ENCODE measurements at places on chromosomes 2 and 18. TPM values are rescaled to one million over a fixed set of nuclear protein-coding genes. Genes with fewer than 3 reads are reported as not detected.

DNA sequence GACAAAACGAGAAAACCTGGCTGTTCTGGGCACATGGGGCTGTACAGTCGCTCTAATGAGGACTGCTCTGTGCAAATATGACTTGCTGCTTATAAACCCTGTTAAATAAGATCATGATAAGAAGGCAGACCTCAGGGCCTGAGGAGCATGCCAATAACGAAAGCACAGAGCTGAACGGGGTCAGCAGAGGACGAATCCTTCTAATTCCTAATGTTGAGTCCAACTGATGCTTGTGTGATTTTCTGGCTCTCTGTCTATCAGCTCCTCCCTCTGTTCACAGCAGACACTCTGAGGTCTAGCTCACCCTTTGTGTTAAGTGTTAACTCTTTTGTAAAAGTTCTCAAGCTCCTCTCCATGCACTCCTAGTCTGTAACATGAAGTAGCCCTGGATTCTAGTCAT, 167.2 kb upstream of the REV1 start:
- no peak overlapping the region for H3K27ac ChIP-seq
- no peak overlapping the region for H3K4me3 ChIP-seq
- peaks cover 16% of the 10 kb centered on the region for H3K27me3 ChIP-seq
- H3K4me1 ChIP-seq, result no peaks in the 10 kb centered on the region
- DNase-seq, result no peak

DNA sequence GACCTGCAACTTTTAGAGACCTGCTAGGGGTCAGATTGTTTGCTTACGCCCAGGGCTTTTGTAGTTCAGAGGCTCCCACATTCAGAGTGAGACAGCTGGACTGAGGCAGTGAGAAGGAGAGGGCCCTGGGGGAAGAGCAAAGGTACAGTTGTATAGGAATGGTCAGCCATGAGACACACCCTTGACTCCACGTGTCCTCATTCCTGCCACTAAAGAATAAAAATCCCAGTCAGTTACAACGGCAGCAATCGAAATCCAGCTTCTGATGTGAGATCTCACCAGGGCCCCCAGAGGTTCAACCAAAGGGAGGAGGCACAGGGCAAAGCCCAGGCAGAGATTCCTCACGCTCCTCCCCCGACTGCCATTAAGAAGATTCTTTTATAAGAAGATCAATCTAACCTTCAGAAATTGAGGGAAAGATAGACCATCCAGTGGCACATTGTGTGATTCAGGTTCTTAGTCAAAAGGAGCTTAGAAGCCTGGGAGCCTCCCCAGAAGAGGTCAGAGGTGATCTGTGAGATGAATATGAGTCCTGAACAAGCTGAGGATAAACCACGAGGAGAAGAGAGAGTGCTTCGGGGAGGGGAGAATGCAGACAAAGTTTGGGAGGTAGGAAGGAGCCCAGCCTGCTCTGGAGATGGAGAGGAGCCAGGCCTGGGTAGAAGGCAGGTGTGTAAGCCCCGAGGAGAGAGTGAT, 317.0 kb downstream of the CYP26B1 start:
- no peaks in the 10 kb centered on the region for H3K36me3 ChIP-seq
- H3K27me3 ChIP-seq, result peaks cover 11% of the 10 kb centered on the region
- H3K27ac ChIP-seq, result no peak overlapping the region
- no peak for DNase-seq
- H3K4me1 ChIP-seq, result no peaks in the 10 kb centered on the region

DNA sequence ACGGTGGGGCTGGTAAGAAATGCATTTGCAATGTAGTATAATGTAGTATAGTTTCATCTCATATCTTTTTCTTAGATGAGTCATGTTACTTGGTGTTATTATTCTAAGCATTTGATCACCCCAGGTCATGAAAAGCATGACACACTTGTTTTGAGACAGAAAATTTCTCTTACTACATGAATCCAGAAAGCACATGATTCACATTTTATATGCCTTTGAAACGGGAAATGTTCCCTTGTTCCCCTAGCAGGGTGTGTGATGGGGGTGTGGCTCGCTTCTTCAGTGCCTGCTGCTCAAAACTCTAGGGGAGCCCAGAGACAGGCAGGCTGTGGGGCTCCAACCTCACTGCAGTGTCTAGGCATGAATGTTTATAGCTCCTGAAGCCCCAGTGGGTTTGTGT, 116.0 kb upstream of the RAB27B start:
- no peak for DNase-seq
- no peaks in the 10 kb centered on the region for H3K4me1 ChIP-seq
- no peak overlapping the region for H3K4me3 ChIP-seq
- H3K27ac ChIP-seq, result no peak overlapping the region
- H3K36me3 ChIP-seq, result no peaks in the 10 kb centered on the region
- H3K27me3 ChIP-seq, result peaks cover 3% of the 10 kb centered on the region

DNA sequence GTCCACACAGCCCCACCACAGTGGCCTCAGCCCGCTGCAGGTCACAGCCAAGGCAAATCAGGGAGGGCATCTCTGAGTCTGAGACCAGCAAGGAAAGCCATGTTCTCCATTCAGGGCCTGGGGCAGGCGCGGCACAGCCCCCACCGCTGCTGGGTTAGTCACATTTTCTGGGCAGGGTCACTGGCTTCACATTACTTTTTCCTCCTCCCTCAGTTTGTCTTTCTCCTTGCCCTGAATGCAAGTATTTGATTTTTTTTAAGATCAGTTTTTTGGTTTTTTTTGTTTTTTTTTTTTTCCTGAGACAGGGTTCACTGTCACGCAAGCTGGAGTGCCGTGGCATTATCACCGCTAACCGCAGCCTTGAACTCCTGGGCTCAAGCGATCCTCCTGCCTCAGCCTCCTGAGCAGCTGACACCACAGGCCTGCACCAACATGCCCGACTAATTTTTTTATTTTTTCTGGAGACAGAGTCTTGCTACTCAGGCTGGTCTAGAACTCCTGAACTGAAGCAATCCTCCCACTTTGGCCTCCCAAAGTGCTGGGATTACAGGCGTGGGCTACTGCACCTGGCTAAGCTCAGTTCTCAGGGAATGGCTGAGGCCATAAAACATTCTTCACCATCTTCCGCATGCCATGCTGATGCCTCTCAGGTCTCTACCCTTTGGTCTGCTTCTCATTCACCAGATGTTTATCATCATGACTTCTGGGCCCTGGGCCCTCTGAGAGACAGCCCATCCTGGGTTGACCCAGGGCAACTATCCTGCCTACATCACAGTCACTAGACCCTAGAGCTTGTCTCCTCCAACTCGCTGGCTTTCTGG, 628 bp upstream of the CAPG start:
- H3K4me1 ChIP-seq, result peaks cover 47% of the 10 kb centered on the region
- no peaks in the 10 kb centered on the region for H3K36me3 ChIP-seq
- no peak for DNase-seq
- peak overlapping the region; percentile 12 for H3K27ac ChIP-seq
- H3K27me3 ChIP-seq, result no peaks in the 10 kb centered on the region
- no peak overlapping the region for H3K4me3 ChIP-seq

GRCh38 chr2:204507636-204508035, 37.6 kb upstream of the PARD3B start:
- H3K27me3 ChIP-seq, result no peaks in the 10 kb centered on the region
- no peak for DNase-seq
- H3K4me3 ChIP-seq, result no peak overlapping the region
- H3K4me1 ChIP-seq, result no peaks in the 10 kb centered on the region
- H3K36me3 ChIP-seq, result no peaks in the 10 kb centered on the region

GRCh38 chr2:38256610-38257009, 120.5 kb downstream of the ATL2 start:
- DNase-seq, result no peak
- H3K27me3 ChIP-seq, result no peaks in the 10 kb centered on the region
- H3K4me3 ChIP-seq, result no peak overlapping the region
- no peaks in the 10 kb centered on the region for H3K36me3 ChIP-seq
- H3K4me1 ChIP-seq, result no peaks in the 10 kb centered on the region

- no peak overlapping the region for H3K27ac ChIP-seq
- no peak for DNase-seq
- no peaks in the 10 kb centered on the region for H3K27me3 ChIP-seq
Measured at GRCh38 chr18:63234841-63235240, 84.7 kb downstream of the BCL2 start.

DNA sequence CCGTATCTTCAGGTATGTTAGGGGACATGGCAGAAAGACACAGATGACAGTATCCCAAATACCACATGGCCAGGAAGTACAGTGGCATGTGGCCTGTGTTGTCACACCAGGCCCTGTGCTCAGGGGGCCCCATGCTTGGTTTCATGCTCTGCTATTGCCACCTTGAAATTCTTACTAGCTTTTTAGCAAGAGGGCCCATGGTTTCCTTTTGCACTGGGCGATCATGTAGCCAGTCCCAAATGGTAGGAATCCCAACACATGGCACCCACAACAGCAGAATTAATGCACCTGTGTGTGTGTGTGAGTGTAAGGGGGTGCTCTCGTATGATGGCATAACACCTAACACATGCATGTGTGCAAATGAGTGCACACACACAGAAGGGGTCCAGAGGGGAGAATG, 39.2 kb downstream of the MYO7B start:
- no peaks in the 10 kb centered on the region for H3K36me3 ChIP-seq
- no peak overlapping the region for H3K27ac ChIP-seq
- DNase-seq, result no peak
- no peak overlapping the region for H3K4me3 ChIP-seq
- H3K4me1 ChIP-seq, result no peaks in the 10 kb centered on the region

GRCh38 chr18:68035774-68036522, 519.4 kb upstream of the DSEL start:
- H3K27me3 ChIP-seq, result no peaks in the 10 kb centered on the region
- H3K36me3 ChIP-seq, result no peaks in the 10 kb centered on the region
- no peak overlapping the region for H3K4me3 ChIP-seq
- H3K27ac ChIP-seq, result no peak overlapping the region

GRCh38 chr2:43944915-43945314, 50.9 kb downstream of the LRPPRC start:
- peaks cover 31% of the 10 kb centered on the region for H3K4me1 ChIP-seq
- H3K4me3 ChIP-seq, result no peak overlapping the region
- no peak for DNase-seq
- no peaks in the 10 kb centered on the region for H3K27me3 ChIP-seq
- peak overlapping the region; percentile 7 for H3K27ac ChIP-seq
- peaks cover 74% of the 10 kb centered on the region for H3K36me3 ChIP-seq

- H3K4me1 ChIP-seq, result no peaks in the 10 kb centered on the region
- no peaks in the 10 kb centered on the region for H3K27me3 ChIP-seq
- H3K4me3 ChIP-seq, result no peak overlapping the region
- H3K27ac ChIP-seq, result no peak overlapping the region
- H3K36me3 ChIP-seq, result no peaks in the 10 kb centered on the region
Measured at GRCh38 chr2:174716785-174717184, 47.5 kb downstream of the CHRNA1 start.

DNA sequence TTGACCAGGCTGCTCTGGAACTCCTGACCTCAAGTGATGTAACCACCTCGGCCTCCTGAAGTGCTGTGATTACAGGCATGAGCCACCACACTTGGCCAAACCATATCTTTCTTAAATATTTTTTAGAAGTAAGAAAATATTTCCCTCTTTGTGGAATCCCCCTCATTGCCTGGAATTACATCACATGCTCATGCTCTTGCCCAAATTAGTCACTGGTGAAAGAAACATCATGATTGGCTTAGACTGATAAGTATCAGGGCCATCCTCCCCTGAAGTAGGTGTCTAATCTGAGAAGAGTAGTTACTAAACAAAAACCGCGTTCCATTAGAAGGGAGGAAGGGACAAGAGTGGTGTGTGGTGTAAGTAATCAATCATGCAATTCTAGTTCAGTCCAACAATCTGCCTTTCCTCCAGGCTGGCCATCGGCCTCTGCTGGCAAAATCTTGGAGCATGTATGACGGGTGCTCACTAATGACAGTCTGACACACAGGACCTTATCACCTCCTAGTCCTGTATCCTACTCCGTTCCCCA, 52.3 kb upstream of the SCG2 start:
- H3K27me3 ChIP-seq, result no peaks in the 10 kb centered on the region
- peaks cover 42% of the 10 kb centered on the region for H3K4me1 ChIP-seq
- H3K36me3 ChIP-seq, result peaks cover 29% of the 10 kb centered on the region
- no peak for DNase-seq
- H3K4me3 ChIP-seq, result no peak overlapping the region

DNA sequence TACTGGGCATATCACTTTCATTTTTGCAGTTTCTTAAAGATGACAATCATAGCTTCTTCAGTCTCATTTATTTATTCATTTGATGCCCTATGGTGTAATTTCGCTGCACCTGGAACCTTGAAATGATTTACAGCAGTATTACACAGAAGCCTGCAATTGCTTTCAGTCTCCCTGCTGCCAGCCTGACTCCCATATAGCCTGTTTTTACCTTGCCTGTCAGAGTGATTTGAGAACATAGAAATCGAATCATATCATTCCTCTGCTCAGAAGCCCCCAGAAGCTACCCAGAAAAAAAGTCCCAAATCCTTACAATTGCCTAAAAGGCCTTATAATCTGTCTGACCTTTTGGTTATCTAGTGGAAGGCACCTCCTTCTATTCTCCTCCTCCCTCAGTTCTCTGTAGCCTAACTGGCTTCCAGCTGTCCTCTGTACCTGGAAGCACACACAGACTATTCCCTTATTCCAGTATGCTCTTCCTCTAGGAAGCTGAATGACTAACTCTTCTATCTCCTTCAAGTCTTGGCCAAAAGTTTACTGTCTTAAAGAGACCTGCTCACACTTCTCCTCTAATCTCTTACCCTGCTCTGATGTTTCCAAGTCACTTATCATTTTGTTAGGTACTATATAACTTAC, 12.6 kb downstream of the SCN3A start:
- H3K4me1 ChIP-seq, result peaks cover 3% of the 10 kb centered on the region
- no peaks in the 10 kb centered on the region for H3K27me3 ChIP-seq
- H3K27ac ChIP-seq, result no peak overlapping the region
- DNase-seq, result no peak

The SLC4A3 gene
- total RNA-seq, result 1.5 TPM

The DRC1 gene
- total RNA-seq, result not detected

The TLK1 gene
- 86.8 TPM for total RNA-seq

The SRD5A2 gene
- not detected for total RNA-seq

The GKN1 gene
- total RNA-seq, result not detected

The NCKAP5 gene
- total RNA-seq, result 33.1 TPM

The REG1A gene
- not detected for total RNA-seq

The XDH gene
- total RNA-seq, result 0.09 TPM

All from A673 (cell line).